ENCODE measurements at places on chromosomes 7 and 10. TPM values are rescaled to one million over a fixed set of nuclear protein-coding genes. Genes with fewer than 3 reads are reported as not detected.

Gene TMEM273
- 0.76 TPM for total RNA-seq

Gene LRRN3
- total RNA-seq: 89.3 TPM

Gene GHRHR
- total RNA-seq: not detected

GRCh38 chr7:70153933-70154332 lies 555.7 kb downstream of the AUTS2 start:
- no peak overlapping the region for H3K27ac ChIP-seq
- no peak overlapping the region for H3K4me3 ChIP-seq
- no peak for DNase-seq
- H3K4me1 ChIP-seq: no peaks in the 10 kb centered on the region
